ENCODE measurements at places on chromosomes 7 and 10.

DNA sequence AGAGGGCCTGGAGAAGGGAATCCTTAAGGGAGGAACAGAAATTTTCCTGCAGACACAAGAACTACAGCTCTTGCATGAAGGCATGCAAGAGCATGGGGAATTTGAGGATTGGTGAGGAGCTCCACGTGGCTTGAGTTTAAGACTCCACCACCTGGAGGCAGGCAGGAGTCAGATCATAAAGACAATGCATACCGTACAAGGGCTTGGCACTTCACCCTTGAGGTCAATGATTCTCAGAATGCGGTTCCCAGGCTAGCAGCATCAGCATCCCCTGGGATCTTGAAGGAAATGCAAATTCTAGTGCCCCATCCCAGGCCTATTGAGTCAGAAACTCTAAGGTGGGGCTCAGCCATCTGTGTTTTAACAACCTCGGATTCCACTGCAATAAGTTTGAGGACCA, 143.8 kb downstream of the C7orf25 start:
- DNase-seq = no peak

DNA sequence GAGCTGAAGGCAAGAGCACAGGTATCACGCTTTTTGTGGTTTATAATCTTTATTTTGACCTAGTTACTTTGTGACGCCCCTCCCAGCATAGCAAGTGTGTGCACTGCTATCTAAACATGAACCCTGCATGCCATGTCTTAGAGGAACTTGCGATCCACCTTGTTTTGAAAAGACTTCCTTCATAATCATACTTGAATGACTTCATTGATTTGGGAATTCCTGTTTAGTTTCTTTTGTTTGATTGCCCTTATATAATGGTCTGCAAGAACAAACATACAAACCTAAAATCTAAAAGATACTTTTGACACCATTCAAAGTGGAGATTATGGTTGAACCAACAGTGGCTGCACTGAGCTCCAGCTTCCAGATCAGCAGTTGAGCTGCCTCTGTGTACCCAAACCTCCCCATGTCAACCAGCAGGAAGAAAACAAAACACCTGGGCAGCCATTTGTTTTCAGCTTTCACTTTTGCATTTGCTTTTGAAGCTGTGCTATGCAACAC, 132.6 kb downstream of the CELF2 start:
- no peak for DNase-seq

- no peak for DNase-seq
These were observed 69.5 kb downstream of the ADCYAP1R1 start for GRCh38 chr7:31121601-31122000.

GRCh38 chr7:92848851-92849250, 12.5 kb upstream of the CDK6 start:
- no peak for DNase-seq

GRCh38 chr10:27695706-27696105, 49.9 kb downstream of the MKX start:
- DNase-seq = peak; percentile 51

GRCh38 chr10:118516716-118517115, 78.7 kb downstream of the PRLHR start:
- DNase-seq = no peak

GRCh38 chr10:119418362-119418761, 124.2 kb downstream of the RGS10 start:
- DNase-seq = no peak

DNA sequence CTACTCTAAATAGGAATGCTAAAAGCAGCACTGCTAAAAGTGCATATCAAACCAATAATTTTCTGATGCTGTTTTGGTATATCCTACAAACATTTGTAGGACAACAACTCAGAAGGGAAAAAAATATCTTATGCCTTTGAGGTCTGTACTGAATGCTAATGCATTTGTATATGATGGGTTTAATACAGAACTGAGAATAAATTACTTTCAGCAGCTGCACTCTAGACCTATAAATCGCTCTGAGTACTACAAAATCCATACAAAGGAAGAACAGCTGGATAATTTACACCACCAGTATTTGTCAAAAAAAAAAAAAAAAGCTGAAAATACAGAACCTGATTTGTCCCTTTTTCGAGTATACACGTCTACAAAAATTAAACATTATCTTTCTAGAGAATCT, 344.0 kb downstream of the LRRTM3 start:
- DNase-seq = no peak

DNA sequence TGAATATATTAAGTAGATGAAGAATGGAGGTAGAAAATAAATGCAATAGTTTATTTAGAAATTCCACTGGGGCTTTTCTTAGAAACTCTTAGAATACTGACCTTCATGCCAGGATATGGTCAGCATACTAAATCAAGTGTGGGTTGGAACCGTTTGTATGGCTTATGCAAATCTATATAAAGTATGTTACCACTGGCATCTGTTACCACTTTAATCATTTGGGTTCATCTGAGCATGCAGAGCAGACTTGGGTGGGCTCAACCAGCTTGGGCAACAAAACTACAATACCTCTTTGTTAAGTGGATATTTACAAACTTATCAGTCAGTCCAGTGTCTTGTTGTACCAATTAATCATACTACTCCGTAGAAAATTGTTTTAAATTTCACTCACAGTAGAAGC, 125.8 kb downstream of the CRPPA start:
- no peak for DNase-seq

DNA sequence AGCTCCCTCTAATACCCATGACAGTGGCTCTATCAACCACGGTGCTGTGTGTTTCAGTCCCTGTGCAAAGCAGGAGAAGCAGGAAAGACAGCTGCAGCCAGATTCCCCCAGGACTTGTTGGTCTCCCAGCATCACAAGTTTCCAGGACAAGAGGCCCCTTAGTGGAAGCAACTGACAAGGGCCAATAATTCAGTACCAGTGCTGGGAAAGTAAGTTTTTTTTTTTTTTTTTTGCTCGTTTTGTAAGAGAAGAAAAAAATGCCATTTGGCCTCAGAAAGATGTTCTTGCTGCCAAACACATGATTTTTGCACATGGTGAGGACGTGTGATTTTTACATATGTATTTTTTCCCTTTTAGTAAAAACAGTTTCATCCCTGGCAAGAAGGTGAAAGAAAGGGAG, 284.2 kb upstream of the ZMIZ1 start:
- no peak for DNase-seq

DNA sequence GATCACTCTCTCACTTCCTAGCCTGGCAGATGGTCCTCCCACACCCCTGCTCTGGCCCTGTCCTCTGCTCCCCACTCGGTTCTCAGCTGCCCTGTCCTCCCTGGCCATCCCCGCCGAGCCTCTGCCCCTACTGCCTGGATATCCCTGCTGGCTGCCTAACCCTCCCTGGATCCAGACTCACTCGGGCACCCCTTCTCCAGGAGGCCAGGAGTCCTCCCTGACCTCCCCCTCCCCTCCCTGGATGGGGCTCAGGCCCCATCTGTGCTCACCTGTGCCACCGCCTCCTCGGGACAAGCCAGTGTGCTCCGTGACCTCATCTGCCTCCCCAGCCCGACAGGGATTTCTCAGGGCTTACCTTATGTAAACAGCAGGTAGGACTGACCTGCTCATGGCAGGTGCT, 406.1 kb downstream of the TCERG1L start:
- no peak for DNase-seq

DNA sequence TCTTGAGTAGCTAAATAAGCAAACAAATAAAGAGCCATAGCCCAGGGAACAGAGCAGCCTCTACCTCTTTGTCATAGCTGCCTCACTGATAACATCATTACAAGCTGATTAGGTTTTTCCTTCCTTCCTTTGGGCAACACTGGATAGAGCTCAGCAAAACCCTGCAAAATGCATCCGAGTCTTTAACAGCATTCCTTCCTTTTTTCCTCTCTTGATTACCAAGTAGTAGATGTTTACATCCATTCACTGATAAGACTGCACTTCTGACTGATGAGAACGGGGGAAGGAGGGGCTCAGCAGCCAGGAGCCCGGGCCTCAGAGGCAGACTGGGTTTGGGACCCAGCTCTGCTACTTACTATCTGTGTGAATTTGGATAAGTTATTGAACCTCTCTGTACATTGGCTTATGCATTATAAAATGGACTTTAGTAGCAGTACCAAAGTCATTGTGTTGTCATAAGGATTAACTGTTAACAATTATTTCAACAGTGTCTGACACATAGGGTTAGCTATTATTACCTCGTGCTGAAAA, 214.2 kb downstream of the ANK3 start:
- DNase-seq = peak; percentile 13

- no peak for DNase-seq
These were observed 20.3 kb downstream of the UROS start for GRCh38 chr10:125802739-125803138.

DNA sequence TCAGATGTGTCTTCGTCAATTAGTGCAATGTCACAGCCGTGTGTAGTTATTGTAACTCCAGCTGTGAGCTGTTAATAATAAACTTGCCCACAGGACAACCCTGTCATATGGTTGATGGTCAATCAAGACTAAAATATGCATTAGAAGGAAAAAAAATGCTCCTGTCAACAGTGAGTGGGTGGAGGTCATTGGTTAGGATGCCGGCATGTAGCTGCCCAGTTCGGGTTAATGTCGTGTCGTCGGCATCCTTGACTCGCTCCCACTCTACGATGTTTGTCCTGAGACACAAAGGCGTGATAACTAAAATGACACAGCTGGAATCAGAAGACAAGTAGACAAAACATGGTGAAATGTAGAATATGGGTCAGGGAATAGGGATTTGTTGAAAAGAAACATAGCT, 442.8 kb upstream of the NPVF start:
- DNase-seq = no peak

GRCh38 chr10:110852255-110852896, 19.4 kb upstream of the PDCD4 start:
- peak; percentile 34 for DNase-seq

DNA sequence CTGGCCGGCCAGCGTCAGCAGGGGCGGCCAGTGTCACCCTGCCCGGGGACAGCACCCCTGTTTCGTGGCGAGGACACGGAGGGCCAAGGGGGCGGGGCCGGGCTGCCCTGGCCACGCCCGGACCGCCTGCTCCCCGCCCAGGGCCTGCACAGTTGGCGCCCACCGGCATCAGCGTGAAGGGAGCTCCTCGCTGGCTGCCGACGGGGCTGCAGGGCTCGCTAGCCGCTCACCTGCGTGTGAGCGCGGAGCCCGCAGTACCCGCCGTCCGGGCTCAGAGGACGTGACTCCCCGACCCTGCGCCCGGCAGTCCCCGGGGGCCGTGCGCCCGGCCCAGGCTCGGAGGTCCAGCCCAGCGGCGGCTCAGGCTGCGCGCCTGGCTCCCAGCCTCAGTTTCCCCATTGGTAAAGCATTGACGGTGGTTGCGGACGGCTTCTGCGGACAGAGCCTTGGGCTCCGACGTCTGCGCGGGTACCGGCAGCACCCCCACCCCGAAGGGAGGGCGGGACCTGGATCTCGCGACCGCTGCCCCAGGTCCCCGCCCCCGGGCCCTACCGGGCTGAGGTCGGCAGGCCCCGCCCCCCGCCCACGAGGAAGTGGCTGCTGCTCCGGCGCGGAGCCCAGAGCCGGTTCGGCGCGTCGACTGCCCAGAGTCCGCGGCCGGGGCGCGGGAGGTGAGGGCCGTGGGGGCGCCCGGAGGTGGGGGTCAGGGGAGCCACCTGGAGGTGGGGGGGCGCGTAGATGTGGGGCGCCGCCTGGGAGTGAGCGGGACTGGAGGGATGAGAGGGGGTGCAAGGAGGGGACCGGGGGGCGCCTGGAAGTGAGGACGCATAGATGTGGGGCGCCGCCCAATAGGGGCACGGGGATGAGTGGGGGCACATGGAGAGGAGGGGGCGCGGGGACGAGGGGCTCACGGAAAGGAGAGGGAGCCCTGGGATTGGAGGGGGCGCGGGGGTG, at the start of gene ARPC1B:
Gene ARPC1B, plus strand, starts transcription at position 620 of the 954 bp plus-strand sequence. CDS start 10,985 bp downstream, outside the sequence.
- DNase-seq = peak; percentile 95

DNA sequence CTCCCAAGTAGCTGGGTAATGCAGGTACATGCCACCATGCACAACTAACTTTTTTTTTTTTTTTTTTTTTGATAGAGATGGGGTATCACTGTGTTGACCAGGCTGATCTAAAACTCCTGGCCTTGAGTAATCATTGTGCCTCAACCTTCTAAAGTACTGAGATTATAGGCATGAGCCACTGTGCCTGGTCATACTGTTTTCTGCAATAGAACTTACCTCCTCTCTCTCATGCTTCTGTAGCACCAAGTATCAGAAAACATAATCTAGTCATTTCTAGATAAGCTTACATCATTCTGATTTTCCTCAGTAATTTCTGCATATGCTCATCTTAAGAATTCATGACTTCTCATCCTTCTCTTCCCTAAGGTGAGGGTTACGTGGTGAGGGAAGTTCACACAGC, 210.0 kb downstream of the IMMP2L start:
- no peak for DNase-seq

DNA sequence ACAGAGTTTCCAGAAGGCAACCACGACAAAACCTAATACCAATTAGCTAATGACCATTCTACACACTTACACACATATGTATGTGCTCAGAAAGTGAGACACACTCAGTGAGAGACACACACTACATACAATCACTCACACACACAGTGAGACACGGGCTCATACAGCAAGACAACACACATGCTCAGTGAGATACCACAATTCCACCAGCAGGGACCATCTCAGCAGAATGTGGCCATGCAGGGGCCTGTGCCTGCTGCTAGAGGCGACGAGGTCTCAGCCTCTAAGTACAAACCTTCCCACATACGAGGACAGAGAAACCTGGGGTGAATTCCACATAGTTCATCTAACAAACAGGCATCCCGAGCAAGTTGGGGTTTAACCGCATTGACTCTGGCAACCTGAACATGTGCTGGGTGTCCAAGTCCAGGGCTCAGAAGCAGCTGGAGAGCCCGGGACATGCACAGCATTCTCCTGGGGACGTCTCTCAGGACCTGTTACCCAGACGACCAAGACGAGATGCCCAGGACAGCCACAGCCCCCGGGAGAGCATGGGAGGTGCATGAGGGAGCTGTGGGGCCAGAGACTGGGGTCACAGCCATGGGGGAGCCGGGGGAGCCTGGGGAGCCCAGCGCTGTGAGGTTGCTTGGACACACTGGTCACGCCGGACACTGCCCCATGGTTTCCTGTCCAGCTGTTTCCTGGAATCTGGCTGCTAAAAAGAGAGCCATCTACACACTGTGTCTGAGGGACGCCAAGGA, 523.6 kb downstream of the PTPRN2 start:
- no peak for DNase-seq

- peak; percentile 27 for DNase-seq
These were observed 769 bp upstream of the ELFN1 start for GRCh38 chr7:1669064-1669951.

DNA sequence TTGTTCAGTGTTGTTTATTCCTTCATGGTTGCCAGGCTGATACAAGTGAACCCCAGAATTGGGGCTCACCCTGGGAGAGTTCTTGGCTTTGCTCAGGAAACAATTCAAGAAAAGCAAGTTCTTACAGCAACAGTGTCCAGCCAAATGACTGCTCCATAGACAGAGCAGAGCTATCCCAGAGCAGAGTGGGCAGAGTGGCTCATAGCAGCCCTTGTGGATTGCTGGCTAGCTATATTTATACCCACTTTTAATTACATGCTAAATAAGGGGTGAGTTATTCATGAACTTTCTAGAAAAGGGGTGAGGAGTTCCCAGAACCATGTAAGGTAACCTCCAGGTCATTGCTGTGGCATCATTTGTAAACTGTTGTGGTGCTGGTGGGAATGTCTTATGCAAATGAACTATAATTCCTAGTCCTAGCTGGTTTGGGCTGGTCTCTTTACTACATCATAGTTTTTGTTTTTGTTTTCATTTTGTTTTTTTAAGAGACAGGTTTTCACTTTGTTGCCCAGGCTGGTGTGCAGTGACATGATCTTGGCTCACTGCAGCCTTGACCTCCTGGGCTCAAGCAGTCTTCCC, 59.9 kb upstream of the HBP1 start:
- no peak for DNase-seq
